ENCODE measurements at places on chromosomes 2 and 18.
A peak's percentile ranks its signal among the peaks of the same experiment; 100 is the strongest.

GRCh38 chr2:174729797-174730697 is 34.2 kb downstream of the CHRNA1 start:
- no peak for DNase-seq

- DNase-seq: no peak
Observed at GRCh38 chr18:49279041-49279440, 181.4 kb downstream of the DYM start.

DNA sequence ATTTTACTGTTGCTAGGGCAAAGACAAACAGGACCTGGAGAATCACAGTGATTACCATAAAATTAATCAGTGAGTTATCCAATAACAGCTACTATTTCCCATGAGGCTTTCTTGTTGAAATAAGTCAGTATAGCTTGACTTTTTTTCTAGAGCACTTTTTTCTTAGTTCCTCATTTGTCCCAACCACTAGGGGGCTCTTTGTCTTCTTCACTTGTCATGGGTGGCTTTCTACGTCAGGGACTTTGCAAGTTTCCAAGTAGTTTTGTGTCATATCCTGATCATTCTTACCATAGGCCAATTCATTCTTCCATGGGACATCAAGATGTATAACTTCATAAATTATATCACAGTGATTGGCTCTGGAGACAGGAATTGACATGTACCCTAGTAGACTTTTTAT is 1019.6 kb upstream of the PIK3C3 start:
- no peak for DNase-seq

- DNase-seq: no peak
Observed at GRCh38 chr2:240141736-240142135, 1.3 kb upstream of the OTOS start.

- no peak for DNase-seq
Observed at GRCh38 chr2:70241340-70241739, 7.1 kb downstream of the TIA1 start.

DNA sequence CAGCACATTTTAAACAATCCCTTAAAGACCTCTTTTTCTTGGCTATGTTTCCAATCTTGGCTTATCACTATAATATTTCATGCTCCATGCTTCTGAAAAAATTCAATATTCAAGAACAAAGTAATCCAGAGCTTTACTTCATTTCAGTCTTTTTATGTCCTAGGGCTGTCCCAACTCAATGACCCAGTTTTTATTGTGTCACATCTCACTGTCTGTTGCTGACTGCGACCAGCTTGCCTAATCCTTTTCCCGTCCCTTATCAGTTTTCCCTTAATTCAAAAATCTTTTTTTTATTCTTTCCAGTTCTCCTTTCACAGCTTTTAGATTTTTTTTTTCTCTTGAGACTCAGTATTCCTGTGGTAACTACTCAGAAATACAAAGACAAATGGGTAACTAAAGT is 10.2 kb downstream of the TMEM17 start:
- DNase-seq: no peak

DNA sequence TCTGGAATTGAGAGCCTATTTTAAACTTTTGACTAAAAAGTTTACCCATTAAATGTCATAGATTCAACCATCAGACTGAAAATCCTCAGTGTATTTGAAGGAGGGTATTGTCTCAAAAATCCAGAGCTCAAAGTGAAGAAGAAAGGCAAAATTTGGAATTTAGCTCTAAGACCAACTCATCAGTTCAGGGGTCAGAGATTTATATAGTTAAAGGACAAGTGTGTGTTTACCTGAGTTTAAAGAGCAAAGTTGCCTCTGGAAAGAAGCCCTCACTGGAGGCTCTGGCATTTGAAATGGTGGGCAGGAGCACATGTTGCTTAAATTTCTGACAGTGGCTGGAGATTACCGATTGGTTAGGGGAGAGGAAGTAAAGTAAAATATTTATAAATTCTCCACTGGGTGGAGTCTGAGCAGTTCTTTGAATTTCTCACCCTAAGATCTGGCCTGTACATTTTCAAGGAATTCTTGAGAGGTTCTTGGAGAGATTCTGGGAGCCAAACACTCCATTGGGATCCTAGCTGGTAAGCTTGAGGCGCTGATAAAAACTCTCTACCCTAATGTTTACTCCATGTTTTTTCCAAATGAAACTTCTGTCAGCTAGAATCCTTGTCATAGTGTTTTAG is at the start of gene KYNU:
Gene KYNU (plus strand): TSS at position 449 of the 623 bp plus-strand sequence. CDS start 7,704 bp downstream, outside the sequence.
- DNase-seq: no peak

DNA sequence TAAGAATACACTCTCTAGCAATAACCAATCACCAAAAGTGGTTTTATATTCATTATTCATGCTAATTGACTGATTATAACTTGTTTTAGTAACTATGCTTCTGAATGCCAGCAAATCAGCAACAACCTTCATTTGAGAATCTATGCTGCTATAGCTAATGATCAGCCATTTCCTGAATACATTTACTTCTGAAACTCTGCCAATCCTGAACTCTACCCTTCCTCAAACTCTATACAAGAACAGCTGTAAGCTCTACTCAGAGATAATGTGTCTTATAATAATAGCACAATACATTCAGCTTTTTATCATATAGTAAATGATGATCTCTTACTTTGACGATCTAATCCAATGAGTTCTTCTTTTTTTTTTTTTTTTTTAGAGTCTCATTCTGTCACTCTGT is 85.7 kb upstream of the EPAS1 start:
- DNase-seq: no peak

GRCh38 chr2:72990695-72991438 is 73.5 kb downstream of the EMX1 start:
- no peak for DNase-seq

DNA sequence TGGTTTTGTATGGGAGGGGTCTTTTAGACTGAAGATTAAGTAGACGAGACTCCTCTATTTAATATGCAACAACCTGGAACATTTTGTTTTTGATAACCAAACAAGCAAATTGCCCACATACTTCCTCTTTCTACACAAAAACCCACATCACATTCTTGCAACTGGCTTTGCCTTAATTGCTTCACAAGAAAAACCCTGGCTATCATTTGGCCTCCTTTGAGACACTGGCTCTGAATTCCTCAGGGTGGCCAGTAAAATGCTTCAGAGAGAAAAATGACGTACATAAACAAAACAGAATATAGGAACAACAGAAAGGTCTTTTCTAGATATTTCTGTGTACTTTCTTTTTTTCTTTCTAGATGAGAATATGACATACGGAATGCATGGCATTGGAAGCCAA is 103.0 kb downstream of the TRIB2 start:
- DNase-seq: no peak

DNA sequence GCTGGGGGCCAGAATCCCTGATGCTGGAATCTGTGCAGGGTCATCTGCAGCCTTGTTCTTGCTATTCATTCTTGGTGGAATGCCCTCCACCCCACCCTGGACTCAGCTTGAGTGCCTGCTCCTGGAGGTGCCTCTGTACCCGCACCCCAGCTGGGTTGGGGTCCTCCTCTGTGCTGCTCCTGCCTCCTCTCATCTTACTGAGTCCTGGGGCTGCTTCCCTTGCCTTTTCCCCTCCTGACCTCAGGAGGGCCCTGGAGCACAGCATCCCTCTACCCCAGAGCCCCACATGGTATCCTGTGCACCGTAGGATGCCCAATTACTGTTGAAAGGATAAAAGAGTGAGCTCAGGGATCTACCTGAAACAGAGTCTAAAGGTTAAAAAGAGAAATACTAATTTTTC is 81.6 kb downstream of the CIB4 start:
- DNase-seq: no peak

DNA sequence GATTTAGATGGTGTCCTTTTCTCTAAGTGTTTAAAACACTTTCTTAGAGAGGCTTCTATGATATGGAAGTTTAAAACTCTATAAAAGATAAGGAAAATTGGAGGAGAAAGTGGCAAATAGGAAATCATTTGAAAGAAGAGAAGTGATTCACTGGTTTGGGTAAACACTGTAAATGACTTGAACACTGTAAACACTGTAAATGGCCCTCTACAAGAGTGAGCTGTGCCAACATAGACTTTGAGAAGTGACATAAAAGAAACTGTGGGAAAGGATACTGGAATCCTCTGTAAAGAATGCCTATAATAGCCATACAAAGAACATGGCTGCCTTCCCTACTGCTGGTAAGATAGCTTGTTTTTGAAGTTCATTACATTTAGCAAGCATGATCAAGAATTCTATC is 210.9 kb upstream of the SIX3 start:
- no peak for DNase-seq

DNA sequence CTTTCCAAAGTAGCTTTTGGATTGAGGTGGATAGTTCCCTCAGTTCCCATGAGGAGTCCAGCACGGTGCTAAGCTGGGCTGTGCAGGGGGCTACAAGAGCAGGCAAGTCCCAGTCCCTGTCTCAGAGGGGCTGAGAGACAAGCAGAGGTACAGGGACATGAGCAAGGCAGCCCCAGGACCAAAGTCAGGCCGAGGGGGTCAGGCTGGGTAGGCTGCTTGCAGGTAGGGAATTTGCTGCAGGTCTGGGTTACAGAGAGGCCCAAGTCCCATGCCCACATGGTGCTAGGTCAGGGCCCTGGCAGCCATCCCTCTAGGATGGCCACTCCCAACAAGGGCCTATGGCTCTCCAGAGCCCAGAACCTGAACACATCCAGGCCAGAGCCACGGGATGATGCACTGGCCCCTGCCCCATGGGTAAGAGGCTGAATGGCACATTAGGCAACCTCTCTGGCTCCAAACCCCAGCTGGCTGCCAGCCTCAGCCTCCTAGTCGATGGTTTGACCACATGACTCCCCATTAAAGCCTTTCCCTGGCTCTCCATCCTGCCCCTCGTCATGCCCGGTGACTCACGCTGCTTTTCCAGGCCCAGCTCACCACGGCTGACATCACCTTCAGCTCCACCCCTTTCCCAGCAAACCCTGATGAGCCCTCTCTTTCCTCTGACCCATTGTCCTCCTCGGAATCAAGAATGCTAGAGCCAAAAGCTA is 83.7 kb downstream of the SDC1 start:
- DNase-seq: peak; percentile 78

- DNase-seq: no peak
Observed at GRCh38 chr2:202360646-202361045, 15.5 kb upstream of the BMPR2 start.

DNA sequence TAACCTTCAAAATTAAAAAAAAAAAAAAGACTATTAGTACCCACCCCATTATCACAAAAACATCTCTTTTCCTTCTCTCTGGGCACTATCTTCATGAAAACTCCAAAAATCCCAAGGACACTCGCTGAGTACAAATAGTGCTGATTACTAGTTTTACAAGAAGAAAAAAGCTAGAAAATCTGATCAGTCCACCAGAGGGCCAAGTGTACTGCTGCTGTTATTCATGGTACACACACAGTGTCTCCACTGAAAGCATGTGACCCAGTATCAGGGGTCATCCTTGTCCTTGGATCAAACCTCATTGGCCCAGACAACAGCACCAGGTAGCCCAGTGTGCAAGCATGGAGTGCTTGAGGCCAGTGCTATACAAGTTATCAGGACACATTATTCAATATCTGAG is 382.7 kb upstream of the KLHL29 start:
- no peak for DNase-seq

DNA sequence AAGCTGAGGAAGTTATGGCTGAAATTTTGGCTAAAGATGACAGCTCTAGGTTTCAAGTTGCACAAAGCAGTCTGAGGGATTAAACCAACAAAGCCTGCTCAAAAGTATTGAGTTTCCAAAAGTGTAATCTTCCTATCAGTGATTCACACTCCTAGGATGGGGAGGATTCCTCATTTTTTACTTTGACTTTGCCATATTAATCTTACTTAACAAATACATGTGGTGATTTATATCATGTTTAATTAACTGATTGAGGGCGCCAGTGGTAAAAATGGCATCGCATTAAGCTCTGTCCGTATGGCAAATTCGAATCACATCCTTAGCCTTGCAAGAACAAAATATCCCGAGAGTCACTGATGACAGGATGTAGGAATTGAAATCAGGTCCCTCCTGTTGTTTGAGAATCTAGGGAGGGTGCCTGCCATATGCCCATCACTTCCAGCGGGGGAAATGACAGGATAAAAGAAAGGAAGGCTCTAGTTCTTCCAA is 78.1 kb upstream of the ETAA1 start:
- DNase-seq: no peak

- DNase-seq: no peak
Observed at GRCh38 chr2:218821605-218822211, 9.9 kb downstream of the PRKAG3 start.

DNA sequence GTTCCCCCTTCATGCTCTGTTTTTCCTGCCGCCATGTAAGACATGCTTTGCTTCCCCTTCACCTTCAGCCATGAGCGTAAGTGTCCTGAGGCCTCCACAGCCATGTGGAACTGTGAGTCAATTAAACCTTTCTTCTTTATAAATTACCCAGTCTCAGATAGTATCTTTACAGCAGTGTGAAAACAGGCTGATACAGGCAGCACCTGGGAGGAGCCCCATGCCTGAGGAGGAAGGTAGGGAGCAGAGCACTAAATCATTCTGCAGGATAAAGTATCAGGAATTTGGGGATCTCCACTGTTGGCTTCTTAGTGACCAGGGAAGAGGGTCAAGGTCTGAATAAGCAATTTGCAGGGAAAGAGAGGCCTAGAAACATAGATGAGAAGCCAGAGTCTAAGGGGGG is 78.0 kb downstream of the KCNF1 start:
- DNase-seq: no peak

DNA sequence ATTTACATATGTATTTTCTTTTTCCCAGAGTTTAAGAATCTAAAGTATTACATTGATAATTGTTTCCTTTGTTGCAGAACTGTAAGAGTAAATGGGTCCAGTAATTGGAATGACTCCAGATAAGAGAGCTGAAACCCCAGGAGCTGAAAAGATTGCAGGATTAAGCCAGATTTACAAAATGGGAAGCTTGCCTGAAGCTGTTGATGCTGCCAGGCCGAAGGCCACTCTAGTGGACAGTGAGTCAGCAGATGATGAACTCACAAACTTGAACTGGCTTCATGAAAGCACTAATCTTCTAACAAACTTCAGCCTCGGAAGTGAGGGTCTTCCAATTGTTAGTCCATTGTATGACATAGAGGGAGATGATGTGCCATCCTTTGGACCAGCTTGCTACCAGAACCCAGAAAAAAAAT is 183.8 kb upstream of the STON1 start:
- peak; percentile 29 for DNase-seq

DNA sequence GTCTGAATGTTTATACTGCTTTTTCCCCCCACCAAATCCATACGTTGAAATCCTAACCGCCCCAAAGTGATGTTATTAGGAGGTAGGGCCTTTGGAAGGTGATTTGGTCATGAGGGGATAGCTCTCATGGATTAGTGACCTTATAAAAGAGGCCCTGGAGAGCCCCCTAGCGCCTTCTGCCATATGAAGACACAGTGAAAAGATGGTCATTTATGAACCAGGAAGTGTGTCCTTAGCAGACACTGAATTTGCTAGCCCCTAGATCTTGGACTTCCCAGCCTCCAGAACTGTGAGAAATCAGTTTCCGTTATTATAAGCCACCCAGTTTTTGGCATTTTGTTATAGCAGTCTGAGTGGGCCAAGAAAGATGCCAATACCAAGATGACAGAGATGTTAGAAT is 7.2 kb upstream of the TSN start:
- no peak for DNase-seq

GRCh38 chr18:64032312-64032711 is 62.4 kb downstream of the SERPINB8 start:
- DNase-seq: no peak

GRCh38 chr2:210252699-210253606 is 27.7 kb upstream of the ACADL start:
- DNase-seq: no peak

- no peak for DNase-seq
Observed at GRCh38 chr2:67295406-67295805, 101.7 kb upstream of the ETAA1 start.

GRCh38 chr18:64929036-64929435 is 780.1 kb upstream of the LINC00305 start:
- DNase-seq: no peak
